Hindlimb muscle (tissue), 1 donor: ENCODE measurements at places on chromosomes 3 and 15. TPM values are rescaled to one million over a fixed set of nuclear protein-coding genes. Genes with fewer than 3 reads are reported as not detected.
A peak's percentile ranks its signal among the peaks of the same experiment; 100 is the strongest.

DNA sequence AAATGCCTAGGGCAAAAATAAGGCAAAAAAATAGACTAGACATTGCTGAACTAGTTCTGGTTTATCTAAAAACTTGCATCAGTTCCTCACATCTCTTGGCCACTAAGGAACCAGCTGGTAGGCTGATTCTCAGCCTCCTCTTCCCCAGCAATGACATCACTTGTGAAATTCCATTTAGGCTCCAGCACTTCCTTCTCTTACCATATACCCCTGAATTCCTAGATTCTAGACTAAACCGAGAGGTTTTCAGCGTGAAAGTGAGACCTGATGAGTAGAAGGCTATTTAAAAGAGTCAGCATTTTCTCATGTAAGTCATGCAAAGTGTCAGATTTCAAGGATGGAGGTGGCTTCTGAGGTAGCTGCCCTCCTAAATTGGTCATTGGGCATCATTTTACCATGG, 247.1 kb upstream of the CDIN1 start:
- DNase-seq = no peak

DNA sequence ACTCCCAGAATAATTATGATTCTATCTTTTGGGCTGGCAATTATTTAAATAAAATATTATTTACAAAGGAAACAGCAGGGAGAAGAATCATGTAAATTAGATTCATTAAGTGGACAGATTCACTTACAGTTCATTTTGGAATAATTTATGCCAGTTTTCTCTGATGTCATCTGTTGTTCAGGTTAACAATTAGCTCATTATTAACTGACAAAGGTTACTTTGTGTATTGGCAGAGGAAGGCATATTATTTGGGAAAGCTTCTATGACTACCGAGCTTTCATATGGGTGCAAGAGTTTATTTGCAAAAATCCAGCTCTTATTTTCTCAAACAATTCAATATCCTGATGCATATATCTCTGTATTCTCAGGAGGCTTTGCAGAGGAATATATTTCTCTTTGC, 224.4 kb downstream of the CHST2 start:
- DNase-seq = no peak

GRCh38 chr3:4908433-4909156, 70.6 kb upstream of the BHLHE40 start:
- no peak for DNase-seq

GRCh38 chr3:134378384-134378783, 4.1 kb upstream of the AMOTL2 start:
- DNase-seq = no peak

DNA sequence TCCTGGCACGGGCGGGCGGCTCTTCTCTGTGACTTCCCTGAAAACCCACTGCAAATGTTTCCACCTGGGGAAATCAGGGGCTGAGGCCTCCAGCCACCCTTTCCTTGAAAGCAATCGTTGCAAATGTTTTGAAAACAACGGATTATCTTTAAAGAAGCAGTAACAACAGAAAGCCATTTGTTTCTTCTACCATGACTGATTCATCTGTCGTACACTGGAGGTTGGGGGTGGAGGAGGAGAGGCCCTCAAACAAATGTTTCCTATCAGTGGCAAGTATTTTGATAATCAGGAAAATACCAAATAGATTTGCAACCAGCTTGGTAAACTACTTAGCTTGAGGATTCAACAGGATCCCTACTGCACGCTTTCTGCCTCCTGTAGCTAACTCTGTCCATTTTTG, 114.9 kb downstream of the PDZRN3 start:
- no peak for DNase-seq

DNA sequence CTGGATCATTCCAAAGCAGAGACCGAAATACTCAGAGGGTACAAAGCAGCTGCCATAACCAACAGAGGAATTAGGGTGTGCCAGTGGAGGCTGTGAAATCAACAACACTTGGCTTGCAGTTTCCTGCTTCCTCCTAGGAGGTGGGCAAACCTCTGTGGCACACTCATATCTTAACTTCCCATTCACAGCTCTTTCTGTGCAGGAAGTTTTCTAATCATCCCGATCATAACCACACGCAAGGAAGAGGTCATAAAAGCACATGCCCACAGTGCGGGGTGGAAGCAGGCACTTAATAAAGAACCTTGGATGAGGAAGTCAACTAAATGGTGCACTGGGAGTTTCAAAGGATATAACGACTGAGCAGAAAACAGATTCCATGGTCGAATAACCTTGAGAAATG, 5.1 kb downstream of the SCAMP2 start:
- DNase-seq = no peak

DNA sequence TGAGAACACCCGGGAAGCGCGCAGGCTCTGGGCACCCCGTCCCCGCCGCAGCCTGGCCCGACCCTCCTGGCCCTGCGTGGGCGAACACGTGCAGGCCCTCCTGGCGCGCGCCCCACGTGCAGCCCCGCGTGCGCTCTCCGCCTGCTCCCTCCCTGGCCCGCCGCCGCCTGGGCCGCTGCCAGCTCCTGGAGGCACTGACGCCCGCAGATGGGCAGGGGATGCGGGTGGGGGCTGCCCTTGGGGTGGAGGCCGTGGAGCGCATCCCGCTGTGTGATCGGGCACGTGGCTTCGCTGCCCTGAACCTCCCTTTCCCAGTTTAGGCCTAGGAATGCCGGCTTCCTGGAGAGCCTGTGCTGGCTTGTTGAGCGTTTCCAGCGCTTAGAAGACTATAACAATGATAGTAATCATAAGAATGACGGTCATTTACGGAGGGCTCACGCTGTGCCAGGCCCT, 104.6 kb upstream of the SLC6A6 start:
- peak; percentile 21 for DNase-seq

- no peak for DNase-seq
Observed at GRCh38 chr15:84669726-84670125, 11.7 kb upstream of the NMB start.

DNA sequence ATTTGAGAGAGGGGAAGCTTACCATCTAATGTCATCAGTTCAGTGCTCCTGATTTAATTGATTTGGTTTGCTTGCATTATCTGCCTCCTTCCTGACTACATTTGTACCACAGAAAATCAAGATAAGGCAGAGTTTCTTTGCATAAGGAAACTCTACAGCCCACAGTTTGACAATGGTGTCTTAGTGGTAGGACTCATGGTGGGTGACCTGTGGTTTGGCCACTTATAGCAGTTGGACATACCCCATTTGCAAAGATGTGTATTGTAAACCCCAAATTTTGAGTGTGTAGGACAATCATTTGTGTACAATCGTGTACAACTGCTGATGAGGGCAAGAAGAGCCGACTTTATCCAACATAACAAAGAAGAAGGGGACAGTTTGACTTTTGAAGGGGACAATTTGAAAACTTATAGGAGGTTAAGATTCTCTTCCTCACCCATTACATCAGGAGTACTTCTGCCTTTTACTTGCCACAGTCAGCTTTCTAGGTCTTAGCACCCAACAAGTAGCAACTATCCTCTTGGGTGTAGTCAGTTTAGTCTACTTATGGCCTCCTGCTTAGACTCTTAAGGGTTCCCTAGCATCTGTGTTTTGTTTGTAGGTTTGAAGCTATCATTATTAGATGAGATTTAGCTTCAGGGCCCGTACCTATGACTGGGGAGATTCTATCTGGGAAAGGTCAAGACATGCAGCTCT, 6.2 kb downstream of the TGFBR2 start:
- DNase-seq = no peak

DNA sequence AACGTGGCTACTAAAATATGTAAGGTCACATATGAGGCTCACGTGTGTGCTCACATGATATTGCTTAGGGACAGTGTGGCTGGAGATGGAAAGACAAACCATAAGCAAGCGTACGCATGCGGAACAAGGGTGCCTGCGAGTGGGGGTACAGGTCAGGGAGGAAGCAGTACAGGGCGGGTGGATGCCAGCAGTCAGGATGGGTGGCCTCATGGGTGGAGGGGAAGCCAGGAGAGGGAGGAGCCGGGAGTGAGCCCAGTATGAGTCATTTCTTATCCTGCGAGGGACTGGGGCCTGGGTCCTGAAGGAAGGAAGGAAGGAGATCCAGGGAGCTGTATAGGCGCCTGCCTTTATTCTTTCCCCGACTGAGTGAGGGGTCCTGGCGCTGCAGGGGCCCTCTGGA, 42.0 kb upstream of the CGNL1 start:
- no peak for DNase-seq

GRCh38 chr15:52636459-52636858, 42.7 kb downstream of the ATOSA start:
- no peak for DNase-seq

DNA sequence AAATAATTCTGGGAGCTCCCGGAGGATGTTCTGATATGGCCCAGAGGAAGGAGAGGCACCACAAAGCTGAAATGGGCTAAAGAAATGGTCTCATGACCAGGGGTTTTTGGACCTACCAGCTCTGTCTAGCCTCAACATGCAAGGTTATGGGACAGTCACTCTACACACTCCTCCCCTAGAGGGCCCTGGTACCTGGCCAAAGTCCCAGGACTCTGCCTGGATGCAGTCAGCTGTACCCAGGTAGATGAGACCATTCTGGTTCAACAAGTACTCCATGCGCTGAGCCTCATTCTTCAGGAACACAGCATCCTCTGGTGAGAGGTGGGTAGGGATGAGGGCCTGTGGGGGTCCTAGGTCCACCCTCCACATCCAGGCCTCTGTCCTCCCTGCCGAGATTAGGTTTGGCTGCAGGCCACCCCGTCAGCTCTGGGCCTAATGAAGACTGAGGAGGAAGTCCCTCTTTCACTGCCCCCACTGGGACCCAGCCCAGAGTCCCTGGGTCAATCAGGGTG, 9.5 kb downstream of the EPB42 start:
- DNase-seq = no peak

DNA sequence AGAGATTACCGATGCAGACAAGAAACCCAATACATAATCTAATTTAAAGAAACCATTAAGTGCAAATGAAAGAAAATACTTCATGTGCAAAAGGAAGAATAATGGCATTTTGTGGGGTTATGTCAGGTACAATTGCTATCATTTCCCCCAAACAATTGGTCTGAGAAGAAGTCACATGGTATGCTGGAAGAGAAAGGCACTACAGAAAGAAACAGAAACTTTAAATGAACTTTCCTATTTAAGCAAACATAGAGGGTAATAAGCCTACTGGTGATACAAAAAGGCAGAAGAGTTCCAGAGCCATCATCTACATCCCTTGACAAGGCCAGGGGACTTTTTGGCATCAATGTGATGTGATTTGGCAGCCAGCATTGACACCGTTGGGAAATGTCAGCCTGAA, 302.4 kb upstream of the WNT5A start:
- DNase-seq = no peak

DNA sequence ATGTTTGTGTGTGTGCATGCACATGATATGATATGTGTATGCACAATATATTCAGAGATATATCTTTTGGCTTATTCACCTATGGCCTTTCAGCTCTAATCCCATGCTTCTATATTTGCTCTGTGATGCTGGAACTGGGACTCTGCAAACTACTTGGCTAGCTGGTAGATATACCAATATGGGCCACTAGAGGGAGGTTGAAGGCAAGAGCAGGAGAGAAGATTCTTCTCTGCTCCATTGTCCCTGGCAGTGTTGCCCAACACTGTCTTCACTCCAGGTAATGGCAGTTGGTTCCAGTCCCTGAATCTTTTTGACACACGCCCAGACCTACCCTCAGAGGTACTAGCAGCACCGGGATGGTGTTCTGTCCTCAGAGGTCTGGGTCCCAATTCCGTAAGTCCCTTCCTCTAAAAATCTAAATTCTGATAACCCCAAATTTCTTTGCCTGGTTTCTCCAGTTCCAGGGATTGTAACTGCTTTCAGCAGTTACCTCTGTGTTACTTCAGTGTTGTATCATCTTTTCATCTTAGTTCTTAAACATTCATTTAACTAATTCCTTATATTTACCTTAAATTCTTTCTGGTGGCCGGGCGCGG, 44.7 kb downstream of the GTPBP8 start:
- peak; percentile 59 for DNase-seq

DNA sequence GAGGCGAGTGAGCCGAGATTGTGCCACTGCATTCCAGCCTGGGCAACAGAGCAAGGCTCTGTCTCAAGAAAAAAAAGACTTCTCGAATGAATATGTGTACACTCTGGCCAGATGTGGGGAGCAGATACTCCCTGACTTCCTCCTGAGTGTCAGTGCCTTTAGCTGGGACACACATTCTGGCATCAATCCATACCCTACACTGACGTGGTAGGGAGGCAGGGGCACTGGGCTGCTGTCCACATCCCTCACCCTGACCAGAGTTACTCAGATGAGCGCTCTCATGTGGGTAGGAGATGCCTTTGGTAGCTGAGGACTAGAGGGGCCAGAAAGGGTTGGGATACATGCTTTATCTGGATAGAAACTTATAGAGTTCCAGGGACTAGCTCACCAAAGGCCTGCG, 15.6 kb downstream of the LIMD1 start:
- DNase-seq = no peak

- DNase-seq = no peak
Observed at GRCh38 chr3:59472541-59472940, 422.7 kb upstream of the CFAP20DC start.

DNA sequence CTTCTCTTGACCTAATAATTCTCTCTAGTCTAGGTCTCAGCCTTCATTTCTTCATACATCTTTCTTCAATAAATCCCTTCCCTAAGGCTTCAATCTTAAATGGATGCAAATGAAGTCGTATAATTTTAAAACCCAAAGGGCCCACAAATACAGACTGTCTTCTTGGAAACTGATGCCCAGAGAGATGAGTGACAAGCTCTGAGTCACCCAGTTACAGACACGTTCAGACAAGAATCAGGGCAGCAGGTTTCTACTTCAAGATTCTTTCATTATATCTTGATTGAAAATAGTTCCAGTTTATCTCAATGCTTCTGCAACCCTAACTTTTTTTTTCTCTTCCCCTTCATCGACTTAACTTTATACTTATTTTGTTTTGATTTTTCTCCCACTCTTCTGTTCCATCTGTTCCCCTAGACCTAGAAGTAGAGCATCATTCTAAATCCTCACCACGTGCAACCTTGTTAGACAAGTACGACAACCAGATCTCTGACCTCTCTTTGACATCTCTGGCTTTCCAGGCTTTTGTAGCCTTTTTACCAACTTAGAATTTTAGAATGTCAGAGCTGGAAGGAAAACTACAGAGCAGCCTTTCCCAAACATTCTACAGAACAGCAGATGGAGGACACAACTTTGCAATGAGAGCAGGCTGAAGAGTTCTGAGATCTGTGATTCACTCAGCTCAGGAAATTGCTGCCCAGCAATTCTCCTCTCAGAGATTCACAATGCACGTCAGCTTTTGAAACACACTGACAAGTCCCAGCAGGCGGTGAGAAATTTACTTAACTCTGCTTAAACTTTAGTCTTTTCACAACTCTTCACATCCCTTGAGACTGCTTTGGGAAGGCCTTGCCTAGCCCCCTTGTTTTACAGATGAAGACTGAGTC, 25.3 kb downstream of the NCEH1 start:
- DNase-seq = no peak

- DNase-seq = no peak
Observed at GRCh38 chr15:69215314-69216035, 55.0 kb downstream of the GLCE start.

Gene ZBTB47
- polyA plus RNA-seq = 37.8 TPM

Gene RTP3
- polyA plus RNA-seq = 0.25 TPM

Gene ANO10
- polyA plus RNA-seq = 15.4 TPM

Gene PDCD7
- 25.7 TPM for polyA plus RNA-seq

Gene SMAD6
- polyA plus RNA-seq = 7.5 TPM

Gene GRAMD2A
- polyA plus RNA-seq = 2.6 TPM

Gene THOC7
- 50.9 TPM for polyA plus RNA-seq
